ENCODE measurements at places on chromosomes 6 and 20.

GRCh38 chr20:59404749-59405148 is 104.3 kb downstream of the EDN3 start:
- no peak overlapping the region for H3K4me3 ChIP-seq
- H3K36me3 ChIP-seq = no peaks in the 10 kb centered on the region
- no peaks in the 10 kb centered on the region for H3K4me1 ChIP-seq
- H3K27ac ChIP-seq = no peak overlapping the region

DNA sequence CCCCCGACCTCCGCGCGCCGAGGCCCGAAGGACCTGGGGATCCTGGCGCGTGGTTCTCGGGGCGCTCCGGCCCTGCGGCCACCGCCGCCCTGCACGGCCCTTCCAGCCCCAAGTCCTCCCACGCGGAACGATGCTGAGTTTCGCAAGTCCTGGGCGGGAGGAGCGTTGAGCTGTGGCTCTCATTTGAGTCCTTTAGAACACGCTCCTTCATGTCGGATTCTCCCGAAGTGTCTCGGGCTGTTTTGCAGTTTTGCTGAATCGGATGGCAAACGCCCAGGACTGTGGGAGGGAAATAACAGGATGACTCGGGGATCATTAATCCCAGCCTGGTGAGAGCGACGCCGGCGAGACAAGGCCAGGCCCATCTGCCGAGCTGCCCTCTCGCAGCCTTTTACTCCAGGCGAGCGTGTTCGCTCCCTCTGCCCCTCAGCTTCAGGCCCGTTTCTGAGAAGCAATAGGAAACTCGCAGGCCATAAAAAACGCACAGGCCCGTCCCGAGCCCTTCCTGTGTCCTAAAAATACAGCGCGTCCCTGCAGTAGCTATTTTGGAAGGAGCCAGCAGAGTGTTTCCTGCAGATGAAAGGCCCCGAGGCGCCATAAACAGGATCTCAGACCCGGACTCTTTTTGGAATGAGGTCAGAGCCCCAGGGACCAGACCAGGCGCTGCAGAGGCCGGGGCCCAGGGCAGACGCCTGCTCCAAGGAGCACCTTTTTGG is 153.5 kb downstream of the DLL1 start:
- no peak overlapping the region for H3K27ac ChIP-seq
- no peaks in the 10 kb centered on the region for H3K36me3 ChIP-seq
- no peaks in the 10 kb centered on the region for H3K4me1 ChIP-seq
- no peak for DNase-seq
- H3K4me3 ChIP-seq = no peak overlapping the region
- H3K27me3 ChIP-seq = no peaks in the 10 kb centered on the region

- H3K4me3 ChIP-seq = no peak overlapping the region
- peak; percentile 27 for DNase-seq
- peaks cover 21% of the 10 kb centered on the region for H3K4me1 ChIP-seq
- no peaks in the 10 kb centered on the region for H3K36me3 ChIP-seq
- no peaks in the 10 kb centered on the region for H3K27me3 ChIP-seq
Measured at GRCh38 chr6:37525460-37526357, 26.0 kb upstream of the CCDC167 start.

DNA sequence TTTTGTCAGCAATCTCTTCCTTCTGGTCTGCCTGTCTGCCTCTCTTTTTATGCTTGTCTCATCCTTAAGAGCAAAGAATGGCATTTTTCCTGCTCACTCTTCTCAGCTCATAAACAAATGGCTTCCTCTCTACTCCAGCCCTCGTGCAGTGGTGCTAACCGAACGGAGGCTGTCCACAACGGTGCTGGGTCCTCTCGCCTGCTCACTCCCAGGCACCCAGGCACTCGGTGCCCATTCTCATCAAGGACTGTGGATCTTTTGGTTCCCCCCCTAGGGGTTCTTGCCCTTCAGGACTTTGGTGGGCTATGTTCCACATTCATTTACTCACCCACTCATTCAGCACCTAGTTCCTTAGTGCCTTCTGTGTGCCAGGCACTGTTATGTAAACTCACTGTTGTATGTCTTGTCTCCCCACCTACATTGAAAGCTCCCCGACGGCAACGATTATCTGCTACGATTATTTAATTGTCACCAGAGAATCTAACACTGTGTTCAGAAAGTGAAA is 113.9 kb downstream of the FYN start:
- no peaks in the 10 kb centered on the region for H3K36me3 ChIP-seq
- no peak overlapping the region for H3K4me3 ChIP-seq
- H3K27me3 ChIP-seq = no peaks in the 10 kb centered on the region
- H3K27ac ChIP-seq = no peak overlapping the region
- peaks cover 6% of the 10 kb centered on the region for H3K4me1 ChIP-seq

Measured in PC-3 (cell line).